ENCODE measurements at places on chromosomes 5 and 9. TPM values are rescaled to one million over a fixed set of nuclear protein-coding genes. Genes with fewer than 3 reads are reported as not detected.
A peak's percentile ranks its signal among the peaks of the same experiment; 100 is the strongest.

- DNase-seq: no peak
Measured at GRCh38 chr5:154349626-154350264, 96.1 kb upstream of the SAP30L start.

DNA sequence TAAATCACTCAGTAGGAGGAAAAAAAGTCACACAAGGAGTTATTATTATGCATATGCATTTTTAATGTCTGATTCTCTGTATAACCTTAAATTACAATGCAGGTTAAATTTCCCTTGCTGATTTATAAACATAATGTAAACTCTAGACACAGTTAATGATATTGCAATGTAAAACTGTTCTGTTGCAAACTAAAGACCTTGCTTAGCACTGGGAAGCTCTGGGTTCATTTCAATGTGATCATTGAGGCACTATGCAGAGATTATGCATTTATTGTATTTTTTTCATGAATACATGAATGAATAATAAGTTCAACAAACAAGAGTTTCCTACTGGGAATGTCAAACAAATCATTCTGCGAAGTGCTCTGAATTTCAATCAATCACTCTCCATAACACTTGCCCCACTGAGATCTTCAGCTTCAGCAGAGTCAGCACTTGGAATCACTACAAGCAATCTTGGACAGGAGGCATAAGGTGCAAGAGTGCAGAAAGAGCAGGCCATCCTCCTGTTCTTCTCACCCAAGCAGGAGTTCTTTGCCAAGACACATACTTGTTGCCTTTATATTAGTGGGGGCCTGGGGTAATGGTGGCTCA is 232.1 kb downstream of the CSNK1G3 start:
- DNase-seq: no peak

DNA sequence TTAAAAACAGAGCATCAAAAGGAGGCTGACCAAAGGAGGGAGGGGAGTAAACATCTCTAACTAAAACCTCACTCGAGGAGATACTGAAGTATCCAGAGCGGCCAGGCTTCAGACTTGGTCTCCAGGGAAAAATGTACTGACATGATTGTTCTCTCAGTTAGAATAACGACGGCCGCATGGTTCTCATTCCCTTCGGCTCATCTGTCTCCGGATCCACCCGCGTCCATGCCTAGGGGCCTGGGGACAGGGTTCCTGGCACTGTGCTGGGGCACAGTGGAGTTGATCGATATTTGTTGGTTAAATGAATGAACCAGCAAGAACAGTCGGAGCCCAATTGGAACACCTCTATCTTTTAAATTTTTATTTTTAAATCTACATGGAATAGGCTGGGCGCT is 167.1 kb upstream of the PHYKPL start:
- DNase-seq: no peak

GRCh38 chr5:175797521-175798038 is 73.8 kb upstream of the CPLX2 start:
- DNase-seq: no peak

GRCh38 chr5:151895660-151896030 is 29.0 kb downstream of the GLRA1 start:
- no peak for DNase-seq

DRD1 gene
- total RNA-seq: 0.09 TPM

STOML2 gene
- total RNA-seq: 100 TPM

GPR107 gene
- 39.7 TPM for total RNA-seq

CDO1 gene
- 2.0 TPM for total RNA-seq

TLX3 gene
- total RNA-seq: not detected

DNA sequence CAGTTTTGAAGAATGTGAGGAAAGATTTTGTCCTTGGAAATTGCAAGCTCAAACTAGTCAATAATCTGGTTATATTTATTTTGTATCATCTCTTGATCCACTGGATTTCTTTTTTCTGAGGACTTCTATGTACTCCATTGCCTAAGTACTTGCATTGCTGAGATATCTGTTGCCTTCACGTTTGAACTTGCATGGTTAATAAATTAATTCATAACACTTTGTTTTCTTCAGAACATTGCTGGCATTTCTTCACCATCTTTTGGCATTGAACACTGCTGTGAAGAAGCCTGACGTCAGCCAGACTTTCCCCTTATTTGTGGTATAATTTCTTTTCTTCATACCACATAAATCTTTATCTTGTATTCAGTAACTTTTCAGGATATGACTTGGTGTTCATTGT is 246.0 kb upstream of the KIF2A start:
- no peak for DNase-seq

- DNase-seq: no peak
Measured at GRCh38 chr9:97673922-97674321, 23.2 kb downstream of the XPA start.

- DNase-seq: no peak
Measured at GRCh38 chr9:33230756-33231622, 9.0 kb upstream of the SPINK4 start.

DNA sequence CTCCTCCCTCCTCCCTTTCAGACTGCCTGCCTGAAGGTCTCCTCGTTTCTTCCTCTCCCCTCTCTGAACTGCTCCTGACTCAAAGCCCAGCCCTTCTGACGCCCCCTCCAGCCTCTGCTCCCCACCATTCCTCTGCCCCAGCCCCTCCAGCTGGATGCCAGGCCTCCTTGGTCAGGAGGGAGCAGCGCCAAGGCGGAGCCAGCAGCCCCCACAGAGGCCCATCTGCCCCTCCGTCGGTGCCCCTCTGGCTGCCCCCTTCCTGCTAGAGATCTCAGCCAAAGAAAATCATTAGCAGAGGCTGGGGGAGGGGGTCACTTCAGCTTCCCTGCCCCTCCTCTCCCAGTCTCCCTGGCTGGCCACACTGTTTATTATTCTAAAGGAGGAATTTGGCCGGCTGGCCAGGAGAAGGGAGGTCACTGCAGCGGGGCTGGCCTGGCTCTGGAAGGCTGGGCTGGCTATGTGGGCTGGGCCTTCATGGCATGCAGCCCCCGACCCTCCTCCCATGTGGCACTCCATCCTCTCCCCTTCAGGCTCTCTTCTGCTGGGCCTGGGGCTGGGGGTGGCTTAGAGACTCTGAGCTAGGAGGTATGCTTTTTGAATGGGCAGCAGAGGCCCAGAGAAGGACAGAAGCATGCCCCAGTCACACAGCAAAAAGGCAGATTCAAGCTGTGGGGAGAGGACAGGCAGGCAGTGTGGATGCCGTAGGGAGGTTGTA is 16.9 kb downstream of the PDGFRB start:
- DNase-seq: no peak

DNA sequence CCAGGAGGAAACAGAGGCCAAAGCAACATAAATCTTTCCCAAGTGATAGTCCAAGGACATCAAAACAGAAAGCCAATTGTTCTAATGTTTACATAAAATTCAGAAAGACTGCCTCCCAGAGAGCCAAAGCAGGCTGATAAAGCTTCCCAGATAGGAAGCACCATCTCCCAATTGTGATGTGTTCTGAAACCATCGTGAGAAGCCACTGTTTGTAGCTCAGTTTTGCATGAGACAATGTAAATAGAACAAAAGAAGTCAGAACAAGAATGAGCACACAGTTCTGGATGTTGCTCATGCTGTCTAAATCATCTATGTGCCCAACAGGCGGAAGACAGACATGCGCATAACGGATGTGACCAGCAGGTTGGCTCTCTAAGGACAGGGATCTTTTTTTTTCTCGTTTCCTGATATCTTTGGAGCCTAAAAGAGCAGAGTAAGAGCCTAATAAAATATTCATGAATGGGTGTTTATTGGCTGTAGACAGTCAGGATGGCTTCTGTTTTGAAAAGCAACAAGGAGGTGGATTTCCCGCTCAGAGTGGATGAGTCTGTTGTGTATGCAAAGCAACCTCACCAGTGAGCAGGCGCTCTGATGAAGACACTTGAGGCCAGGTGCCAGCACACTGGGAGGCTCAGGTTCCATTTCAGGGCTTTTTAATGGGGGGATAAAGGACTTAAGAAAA is 113.6 kb downstream of the GNA14 start:
- DNase-seq: no peak

- DNase-seq: no peak
Measured at GRCh38 chr5:5252106-5252505, 112.0 kb downstream of the ADAMTS16 start.

- no peak for DNase-seq
Measured at GRCh38 chr9:89215342-89215741, 36.7 kb upstream of the SHC3 start.

SLC27A4 gene
- total RNA-seq: 39.9 TPM

PCDHB6 gene
- total RNA-seq: 0.29 TPM

- DNase-seq: no peak
Measured at GRCh38 chr5:110899566-110900412, 161.0 kb downstream of the SLC25A46 start.

DNA sequence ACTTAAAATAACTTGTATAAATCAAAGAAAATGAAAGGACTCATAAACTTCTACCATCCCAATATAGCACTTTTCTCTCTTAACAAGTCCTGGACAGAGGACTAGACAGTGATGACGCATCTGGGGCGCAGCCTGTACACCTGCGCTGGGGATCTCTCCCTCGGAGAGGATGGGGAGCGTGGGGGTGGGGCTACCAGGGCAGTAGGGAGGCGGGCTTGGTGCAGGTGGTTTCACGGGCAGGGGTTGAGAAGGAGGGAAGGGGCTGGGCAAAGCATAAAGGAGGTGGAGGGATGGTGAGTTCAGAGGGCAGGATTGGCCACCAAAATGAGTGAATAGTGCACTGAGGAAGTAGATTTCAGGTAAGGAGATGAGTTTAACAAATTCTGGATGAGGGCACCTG is 41.1 kb downstream of the STC2 start:
- DNase-seq: no peak

DNA sequence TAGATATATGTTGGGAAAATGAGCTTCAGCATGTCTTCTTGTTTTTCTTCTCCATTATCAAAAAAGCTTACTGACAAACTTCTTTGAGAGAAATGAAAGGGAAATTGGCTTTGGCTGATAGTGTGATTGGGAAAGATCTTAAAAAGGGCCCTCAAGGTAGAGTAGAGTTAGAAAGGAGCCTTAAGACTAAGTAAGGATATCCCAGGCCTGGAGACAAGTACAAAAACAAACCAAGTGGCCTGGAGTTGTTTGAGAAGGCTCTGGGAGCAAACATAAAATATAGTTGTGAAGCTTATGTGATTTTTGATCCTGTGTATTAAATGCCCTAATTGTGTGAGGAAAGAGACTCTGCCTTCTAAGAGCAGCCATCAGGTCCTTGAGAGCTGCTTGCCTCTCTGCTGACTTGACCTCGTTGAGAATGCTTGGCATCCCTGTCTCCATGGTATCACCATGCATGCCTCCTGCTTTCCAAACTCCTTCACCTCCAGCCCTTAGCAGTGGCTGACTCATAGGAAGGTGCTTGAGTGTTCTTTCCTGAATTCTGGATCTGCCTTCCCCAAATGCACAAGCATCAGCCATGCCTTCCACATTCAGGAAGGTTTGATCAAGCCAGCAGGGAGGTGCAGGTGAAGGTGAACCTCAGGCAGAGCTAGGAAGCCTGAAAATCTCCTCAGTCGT is 78.9 kb downstream of the SMARCA2 start:
- no peak for DNase-seq

- peak; percentile 68 for DNase-seq
Measured at GRCh38 chr9:130042406-130042884, 544 bp downstream of the FNBP1 start.

- no peak for DNase-seq
Measured at GRCh38 chr5:140295414-140295813, 7.5 kb downstream of the PFDN1 start.

DNA sequence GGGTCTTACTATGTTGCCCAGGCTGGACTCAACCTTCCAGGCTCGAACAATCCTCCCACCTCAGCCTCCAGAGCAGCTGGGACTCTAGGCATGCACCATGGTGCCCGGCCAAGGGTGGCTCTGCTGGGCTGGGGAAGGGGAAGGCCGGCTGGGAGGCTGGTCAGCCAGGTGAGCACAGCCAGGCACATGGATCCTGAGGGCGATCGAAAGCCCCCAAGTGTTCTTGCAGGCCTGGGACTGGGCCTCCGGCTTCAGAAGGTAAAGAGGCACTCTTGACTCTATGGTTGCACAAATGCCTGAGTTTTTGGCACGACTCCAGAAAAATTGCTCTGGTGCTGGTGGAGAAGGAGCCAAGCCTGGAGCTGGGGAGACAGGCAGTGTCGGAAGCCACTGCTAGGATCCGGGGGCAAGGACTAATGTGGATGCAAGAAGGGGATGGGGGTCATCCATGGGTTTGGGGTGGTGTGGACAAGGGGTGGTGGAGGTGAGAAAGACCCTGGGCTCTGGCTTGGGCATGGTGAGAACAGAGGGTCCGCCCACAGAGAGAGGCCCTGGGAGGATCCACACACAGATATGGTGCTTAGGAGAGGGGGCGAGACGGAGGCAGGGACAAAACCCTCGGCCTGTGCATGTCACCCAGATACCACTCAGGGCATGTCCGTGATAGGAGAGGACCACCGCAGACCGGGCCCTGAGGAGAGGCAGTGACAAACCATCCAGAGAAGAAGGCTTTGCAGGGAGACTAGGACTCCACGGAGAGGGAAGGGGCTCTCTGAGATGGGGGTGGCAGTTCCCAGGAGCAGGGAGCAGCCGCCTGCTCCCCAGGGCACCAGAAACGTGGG is 51.1 kb upstream of the COL5A1 start:
- DNase-seq: no peak
